ENCODE measurements at places on chromosomes 1 and 21.

- DNase-seq: no peak
Observed at GRCh38 chr1:203143641-203144040, 16.1 kb downstream of the ADORA1 start.

DNA sequence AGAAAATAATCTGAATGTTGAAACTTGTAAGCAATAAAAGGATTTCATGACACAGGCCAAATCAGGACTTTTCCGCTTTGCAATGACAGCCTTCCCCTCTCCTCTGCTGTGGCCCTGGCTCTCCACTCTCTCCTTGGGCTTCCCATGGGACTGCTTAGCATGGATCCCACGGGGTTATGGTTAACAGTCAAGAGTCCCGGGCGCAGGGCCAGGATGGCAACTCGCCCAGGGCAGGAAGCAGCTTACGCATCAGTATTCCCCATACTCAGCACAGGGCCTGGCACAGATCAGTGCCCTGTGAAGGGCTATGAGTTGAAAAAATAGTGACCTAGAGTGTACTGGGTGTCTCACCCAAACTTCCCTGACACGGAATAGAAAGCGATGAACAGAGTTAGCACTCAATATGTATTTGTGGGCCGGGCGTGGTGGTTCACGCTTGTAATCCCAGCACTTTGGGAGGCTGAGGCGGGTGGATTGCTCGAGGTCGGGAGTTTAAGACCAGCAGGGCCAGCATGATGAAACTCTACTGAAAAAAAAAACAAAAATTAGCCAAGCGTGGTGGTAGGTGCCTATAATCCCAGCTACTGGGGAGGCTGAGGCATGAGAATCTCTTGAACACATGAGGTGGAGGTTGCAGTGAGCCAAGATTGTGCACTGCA lies 29.1 kb upstream of the GRHL3 start:
- no peak for DNase-seq

DNA sequence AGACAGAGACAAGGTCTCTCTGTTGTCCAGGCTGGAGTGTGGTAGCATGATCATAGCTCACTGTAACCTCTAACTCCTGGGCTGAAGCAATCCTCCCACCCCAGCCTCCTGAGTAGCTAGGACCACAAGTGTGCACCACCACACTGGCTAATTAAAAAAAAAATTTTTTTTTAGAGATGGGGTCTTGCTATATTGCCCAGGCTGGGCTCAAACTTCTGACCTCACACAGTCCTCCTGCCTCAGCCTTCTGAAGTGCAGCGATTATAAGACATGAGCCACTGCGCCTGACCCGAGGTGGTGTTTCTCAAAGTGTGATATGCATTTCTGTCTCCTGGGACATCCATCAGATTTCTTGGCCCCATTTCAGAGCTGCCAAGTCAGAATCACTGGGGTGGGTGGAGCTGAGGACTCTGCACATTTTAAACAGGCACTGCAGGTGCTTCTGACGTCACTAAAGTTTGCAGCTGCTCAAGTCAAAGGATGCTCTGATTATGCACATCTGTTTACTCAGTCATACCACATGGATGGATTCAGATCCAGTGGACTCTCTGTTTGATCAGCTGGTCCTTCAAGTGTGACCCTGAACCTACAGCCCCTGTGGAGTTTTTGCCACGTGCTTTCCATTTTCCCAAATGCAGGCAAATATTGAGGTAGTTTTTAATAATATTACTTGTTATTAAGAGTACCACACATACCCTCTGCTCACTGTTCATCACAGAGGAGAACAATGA lies 21.4 kb downstream of the TGFB2 start:
- no peak for DNase-seq

- DNase-seq: no peak
Observed at GRCh38 chr1:236302941-236303340, 21.2 kb upstream of the ERO1B start.

GRCh38 chr21:44094832-44095231 lies 12.4 kb upstream of the PWP2 start:
- no peak for DNase-seq

- no peak for DNase-seq
Observed at GRCh38 chr1:157176591-157177121, 38.5 kb upstream of the ETV3 start.

GRCh38 chr1:45694823-45695222 lies 6.8 kb downstream of the TMEM69 start:
- DNase-seq: no peak

DNA sequence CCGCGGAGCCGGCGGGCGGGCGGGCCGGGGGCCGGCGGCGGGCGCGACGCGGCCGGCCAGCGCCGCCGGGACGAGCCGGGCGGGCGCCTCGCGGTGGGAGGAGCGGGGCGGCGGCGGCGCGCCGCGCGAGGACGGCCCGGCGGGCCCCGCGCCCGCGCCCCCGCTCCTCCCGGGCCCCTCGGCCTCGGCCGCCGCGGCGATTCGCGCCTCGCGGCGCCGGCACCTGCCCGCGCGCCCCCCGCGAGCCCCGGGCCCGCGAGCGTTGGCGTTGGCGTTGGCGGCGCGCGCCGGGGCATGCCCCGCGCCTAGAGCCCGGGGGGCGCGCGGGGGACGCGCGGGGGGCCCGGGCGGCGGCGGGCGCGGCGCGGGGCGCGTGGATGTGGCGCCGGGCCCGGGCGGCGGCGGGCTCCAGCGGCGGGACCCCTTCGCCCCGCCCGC lies at the start of gene SKI:
SKI (plus strand) TSS at position 163 of the 438 bp plus-strand sequence. CDS start 448 bp downstream, outside the sequence.
- DNase-seq: no peak

DNA sequence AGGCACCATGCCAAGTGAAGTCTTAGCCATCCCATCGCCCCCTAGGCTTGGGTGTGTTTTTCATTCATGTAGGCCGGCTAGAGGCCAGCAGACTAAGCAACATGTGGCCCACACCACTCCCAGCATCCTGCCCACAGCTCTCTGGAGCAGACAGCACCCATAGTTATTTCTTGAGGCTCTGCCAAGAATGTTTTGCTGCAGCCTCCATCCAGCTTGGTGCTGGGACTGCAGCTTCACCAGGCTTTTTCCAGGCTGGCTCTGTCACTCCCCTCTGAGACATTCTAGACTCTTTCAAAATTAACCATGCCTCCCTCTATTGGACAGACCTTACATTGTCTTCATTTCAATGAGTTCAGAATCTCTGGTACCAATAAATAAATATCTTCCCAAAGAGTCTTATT lies 104.2 kb downstream of the DUSP10 start:
- DNase-seq: no peak

DNA sequence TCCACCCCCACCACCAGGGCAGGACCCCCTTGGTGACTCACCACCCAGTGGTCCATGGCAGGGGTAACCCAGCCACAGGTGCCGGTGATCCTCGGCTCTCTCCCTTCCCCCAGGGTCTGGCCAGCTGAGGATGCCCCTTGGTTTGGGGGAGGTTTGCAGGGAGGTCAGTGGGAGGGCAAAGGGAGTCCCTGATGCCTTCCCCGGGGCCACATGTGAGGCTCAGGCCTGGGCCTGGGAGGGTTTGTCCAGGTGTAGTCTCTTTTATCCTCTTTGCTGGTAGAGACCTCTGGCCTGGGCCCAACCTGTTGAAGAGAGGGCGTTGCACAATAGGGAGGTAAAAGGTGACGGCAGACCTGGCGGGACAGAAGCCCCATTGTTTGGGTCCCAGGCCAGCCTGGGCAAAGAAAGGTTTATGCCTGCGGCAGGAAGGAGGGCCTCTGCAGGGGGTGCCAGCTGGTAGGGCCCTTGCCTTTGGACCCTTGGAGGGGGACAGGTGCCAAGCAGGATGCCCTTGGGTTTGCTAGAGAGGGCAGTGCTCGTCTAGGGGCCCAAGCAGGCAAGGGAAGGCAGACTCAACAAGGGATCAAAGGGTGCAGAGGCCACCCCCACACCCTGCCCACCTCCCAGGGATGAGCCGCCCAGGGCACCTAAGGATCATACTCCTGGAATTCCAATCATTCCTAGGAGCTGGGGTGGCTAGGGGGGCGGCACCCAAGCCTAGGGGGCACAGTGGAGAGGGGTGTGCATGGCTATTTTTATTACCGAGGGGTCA lies 760 bp upstream of the TINAGL1 start:
- no peak for DNase-seq

GRCh38 chr1:243725075-243725474 lies 125.0 kb downstream of the AKT3 start:
- no peak for DNase-seq

GRCh38 chr21:14888202-14888601 lies 176.6 kb downstream of the NRIP1 start:
- no peak for DNase-seq

- no peak for DNase-seq
Observed at GRCh38 chr1:31650161-31651088, 5.7 kb upstream of the PEF1 start.

DNA sequence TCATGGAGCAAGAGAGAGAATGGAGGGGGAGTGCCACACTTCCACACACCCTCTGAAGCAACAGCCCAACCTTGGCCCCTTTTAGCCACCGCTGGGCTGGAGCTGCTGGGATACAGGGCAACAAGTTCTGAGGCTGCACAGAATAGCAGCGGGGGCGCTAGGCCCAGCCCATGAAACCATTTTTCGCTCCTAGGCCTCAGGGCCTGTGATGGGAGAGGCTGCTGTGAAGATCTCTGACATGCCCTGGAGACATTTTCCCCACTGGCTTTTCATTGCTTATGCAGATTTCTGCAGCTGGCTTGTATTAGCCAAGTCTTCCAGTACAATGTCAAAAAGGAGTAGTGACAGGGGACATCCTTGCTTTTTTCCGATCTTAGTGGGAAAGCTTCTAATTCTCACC lies 202.3 kb upstream of the B3GALT2 start:
- no peak for DNase-seq

- DNase-seq: peak; percentile 6
Observed at GRCh38 chr21:14773777-14774345, 227.7 kb upstream of the SAMSN1 start.

DNA sequence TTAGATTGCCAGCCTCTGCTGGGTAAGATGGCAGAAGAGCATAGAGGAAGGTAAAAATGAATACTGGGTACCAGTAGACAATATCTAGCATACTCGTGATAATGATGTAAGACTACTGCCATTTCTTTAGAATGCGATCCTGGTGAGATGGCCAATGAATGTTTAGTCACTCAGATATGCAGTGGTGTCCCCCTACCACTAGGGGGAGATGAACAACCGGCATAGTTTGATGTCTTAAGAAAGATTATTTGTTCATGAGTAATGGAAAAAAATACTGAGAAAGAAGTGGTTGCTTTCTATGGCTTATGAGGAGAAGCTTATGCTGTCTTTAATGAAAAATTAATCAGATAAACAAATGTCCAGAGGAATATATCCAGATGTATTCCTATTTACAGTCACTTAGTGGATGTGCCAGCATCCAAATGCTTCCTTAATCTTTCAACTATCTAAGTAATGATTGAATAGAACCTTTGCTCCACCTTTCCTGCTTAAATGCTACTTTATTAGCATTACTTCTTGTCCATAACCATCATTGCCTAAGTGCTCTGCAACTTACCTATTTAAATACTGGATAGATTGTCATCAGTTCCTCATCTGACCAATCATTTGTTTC lies 256.6 kb downstream of the ST6GALNAC3 start:
- peak; percentile 4 for DNase-seq

GRCh38 chr21:21200103-21200938 lies 202.1 kb downstream of the NCAM2 start:
- DNase-seq: no peak

GRCh38 chr1:94599095-94599813 lies 57.7 kb upstream of the F3 start:
- no peak for DNase-seq

GRCh38 chr1:63746129-63746864 lies 27.5 kb upstream of the ROR1 start:
- DNase-seq: no peak

GRCh38 chr1:11138952-11139351 lies 39.3 kb upstream of the EXOSC10 start:
- no peak for DNase-seq

GRCh38 chr1:21379571-21379970 lies 60.4 kb upstream of the NBPF3 start:
- no peak for DNase-seq

DNA sequence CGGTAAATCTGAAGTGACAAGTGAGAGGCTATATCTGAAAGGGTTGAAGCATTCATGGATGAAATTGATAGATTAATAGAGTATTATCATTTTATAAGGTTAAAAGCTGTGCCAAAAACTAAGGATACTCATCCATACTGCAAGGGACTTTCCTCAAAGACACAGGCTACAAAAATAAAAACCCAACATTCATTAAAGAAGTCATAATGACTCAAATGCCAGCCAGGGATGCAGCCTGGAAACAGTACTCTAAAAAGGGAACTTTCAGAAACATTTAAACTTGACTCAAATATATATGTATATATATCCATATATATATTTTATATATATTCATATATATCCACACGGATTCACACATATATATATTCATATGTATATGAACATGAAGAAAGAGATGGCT lies 1.1 kb upstream of the TIAM1 start:
- DNase-seq: no peak

DNA sequence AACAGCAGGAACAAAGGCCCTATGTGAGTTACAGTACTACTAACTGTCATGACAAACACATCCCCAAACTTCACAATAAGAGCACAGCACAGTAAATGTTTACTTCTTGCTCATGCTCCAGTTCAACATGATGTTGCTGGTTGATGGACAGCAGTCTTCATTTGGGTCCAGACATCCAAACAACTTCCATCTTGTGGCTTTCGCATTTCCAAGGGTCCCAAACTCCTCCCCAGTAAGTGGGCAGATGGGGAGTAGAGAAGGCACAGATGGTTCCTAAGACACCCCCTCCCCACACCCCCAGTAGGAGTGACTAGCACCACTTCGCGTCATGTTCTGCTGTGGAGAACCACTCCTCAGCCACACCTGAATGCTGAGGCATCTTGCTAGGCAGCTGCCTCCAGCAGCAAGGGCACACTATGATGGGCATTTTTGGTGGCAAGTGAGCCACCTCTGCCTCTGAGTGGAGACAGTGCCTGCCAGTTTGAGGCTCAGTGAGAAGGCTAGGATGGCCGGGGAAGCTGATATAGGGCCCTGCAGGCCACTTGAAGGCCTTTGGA lies 32.7 kb upstream of the CD2 start:
- no peak for DNase-seq

DNA sequence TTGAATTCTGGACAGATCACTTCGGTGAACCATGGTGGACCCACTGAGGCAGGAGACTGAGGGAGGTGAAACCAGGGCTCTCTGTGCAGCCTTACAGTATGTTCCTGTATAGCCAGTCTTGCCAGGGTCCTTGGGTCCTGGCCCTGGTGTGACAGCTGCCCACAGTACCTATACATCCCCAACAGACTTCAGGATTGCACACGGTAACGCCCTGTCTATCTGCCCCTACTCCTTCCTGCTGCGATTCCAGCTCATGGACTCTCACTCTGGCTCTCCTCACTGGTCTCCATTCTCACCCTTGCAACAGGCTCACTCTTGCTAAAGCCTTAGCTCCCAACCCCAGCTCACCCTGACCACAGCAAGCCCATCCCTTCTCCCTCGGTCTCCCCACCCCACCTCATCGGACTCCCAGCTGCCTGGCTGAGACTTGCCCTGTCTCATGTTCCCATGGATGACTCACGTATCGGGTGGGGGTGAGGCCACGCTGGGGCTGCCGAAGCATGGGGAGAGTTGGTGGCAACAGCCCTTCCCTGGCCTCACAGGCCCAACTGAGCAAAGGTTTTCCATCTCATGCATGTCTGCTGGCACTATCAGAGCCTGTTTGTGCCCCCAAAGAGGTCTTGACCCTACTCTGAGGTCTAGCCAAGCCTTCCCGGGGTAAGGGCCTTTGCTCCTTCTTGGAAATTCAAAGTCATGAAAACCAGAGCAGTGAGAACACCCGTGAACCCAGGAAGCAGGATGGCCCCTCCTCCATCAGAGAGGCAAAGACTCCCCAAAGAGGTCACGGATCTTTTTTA lies 7.1 kb downstream of the PHLDA3 start:
- DNase-seq: no peak

- peak; percentile 58 for DNase-seq
Observed at GRCh38 chr1:214328770-214329469, 48.0 kb downstream of the SMYD2 start.

- no peak for DNase-seq
Observed at GRCh38 chr21:40902993-40903392, 56.0 kb upstream of the DSCAM start.
